ENCODE measurements at places on chromosomes 5 and 9.

DNA sequence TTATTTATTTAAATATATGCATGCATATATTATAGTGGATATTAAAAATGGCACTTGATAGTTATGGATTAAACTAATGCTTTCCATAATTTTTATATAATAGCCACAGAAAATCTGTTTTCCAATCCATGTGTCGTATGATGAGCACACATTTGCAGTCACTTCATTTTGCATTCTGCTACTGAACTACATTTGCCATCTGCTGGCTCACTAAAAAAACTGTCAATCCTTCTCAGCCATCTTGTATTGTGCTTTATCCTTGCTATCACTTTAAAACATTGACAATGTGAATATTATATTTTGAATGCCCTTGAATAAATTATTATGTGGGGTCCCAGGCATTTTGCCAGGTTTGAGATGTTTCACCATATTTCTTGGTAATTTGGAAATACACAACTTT is 586.6 kb downstream of the DNAH5 start:
- DNase-seq = no peak

DNA sequence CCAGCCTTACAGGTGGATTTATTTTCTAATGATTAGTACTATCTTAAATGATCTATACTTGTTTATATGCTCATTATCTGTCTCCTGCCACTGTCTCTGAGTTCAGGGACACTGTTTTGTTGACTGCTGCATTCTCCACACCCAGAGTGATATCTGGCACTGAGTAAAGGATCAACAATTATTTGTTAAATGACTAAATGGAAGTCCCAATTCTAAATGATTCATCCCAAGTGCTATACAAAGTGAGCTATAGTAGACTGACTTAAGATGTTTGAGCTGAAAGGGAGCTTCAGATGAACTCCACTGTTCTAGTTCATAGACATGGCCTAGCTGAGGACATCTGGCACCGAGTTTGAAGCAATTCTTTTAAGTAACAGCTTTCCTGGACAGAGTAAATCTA is 40.5 kb downstream of the ITGA2 start:
- DNase-seq = no peak

DNA sequence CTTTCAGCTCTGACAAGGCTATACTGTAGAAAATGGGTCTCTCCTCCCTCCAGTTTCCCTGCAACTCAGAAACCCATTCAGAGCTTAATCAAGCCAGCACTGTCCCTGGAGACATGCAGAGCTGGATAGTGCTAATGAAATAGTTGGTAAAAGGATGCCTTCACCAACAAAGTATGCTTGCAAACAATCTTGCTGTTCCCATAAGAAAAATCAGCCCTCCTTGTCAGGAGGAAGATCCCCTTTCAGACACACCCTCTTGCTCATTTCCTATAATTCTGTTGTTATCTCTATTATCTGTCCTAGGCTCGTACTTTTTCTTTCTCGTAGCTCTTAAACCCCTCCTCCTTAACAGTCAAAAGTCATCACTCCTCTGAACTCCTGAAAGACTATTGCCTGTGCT is 9.9 kb upstream of the OSMR start:
- no peak for DNase-seq

DNA sequence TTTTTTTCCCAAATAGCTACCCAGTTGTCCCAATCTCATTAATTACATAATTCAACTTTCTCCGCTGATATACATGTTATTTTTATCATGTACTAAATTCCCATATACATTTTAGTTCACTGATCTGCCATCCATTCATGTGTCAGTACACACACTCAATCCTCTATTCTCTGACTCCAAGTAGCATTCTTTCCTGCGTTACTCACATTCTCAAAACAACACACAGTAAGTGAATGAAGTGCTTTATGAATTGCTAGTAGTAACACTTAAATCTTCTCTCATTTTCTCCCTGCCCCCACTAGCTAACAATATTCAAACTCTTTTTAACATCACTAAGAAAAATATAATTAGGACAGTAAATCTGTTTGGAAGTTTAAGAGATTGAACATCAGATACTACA is 8.9 kb downstream of the ZNF366 start:
- DNase-seq = no peak

- no peak for DNase-seq
Measured at GRCh38 chr9:109797509-109797908, 17.5 kb downstream of the PALM2AKAP2 start.

- DNase-seq = no peak
Measured at GRCh38 chr5:53403758-53404157, 76.7 kb upstream of the FST start.

GRCh38 chr5:68384936-68385594 is 169.5 kb downstream of the PIK3R1 start:
- no peak for DNase-seq

DNA sequence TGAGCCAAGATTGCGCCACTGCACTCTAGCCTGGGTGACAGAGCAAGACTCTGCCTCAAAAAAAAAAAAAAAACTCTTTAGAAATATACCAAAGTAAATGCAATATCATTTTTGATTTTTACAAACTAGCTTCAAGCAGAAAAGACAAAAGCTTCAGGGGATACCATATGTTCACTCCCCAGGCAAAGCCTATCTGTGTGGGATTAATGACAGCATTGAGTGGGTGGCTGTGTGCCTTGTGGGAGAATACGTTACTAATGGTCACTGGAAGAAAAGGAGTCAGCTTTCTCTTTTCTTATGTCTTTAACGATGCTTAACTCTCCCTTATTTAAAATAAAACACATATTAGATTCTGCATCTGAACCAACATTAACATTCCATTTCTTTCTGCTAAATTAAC is 1.9 kb downstream of the PCA3 start:
- no peak for DNase-seq

- DNase-seq = no peak
Measured at GRCh38 chr5:142322747-142323479, 1.9 kb downstream of the SPRY4 start.

DNA sequence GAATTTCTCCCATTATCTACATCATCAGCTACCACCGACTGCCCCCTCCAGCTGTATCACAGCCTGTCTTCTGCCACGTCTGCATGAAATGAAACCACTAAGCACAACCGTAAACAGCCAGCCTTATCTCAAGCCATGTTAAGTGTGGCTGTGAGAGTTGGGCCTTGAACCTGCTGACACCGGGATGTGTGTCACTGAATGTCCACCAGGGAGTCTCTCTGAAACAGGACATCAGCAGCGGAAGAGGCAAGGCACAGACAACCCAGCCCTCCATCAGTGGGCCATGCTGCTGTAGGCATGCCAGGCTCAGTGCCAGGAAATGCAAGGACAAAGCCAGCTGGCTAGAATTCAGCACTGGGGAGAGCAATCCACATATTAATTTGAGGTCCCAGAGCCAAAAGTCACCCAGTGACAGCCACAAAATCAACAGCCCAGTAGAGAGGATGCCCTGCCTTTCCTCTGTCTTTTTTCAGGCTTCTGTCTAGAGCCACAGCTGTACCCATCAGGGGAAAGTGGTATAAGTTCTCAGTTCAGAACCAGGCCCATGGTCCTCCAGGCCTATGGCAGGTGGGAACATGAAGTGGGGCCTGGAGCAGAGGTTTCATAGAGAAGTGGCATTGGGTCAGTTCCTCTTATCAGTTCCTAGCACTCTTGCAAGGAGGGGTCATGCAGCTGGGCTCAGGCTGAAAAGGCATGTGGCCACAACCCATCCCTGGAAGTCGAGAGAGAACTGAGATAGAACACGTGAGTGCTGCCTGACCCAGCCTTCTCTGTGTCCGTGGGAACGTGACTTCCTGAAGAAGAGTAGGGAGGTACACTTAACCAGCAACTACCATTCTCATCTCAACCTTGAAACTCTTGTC is 199.4 kb downstream of the ESM1 start:
- no peak for DNase-seq

DNA sequence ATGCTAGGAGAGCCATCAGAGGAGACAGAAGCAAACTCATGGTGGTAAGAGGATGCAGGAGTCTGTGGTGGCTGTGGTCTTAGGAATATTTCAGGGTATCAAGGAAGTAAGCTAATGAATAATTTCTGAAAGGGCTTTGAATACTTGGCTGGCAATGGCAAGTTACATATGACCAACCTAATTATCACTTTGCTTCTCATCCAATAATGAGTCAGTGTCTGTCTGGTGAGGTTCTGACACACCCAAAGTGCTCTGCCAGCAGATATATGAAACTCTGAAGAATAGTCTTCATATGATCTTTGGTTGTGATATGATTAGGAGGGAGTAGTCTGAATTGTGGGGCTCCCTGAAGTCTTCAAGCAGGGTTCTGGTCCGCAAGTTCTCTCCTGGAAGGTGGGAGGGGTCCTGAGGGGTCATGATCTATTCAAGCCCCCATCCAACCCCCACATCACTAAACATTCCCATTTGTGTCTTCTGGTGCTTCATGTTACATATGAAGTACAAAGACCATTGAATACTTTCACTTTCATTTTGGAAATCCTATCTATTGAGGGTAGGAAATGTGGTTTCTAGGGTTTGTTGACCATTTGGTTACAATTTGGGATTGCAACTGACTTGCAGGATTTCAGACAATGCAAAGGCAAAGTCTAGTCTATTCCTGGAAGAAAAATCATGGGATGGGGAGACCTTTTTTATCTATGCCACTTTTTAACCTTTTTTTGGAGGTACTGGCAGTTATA is 199.9 kb upstream of the CDKN2B start:
- DNase-seq = no peak

DNA sequence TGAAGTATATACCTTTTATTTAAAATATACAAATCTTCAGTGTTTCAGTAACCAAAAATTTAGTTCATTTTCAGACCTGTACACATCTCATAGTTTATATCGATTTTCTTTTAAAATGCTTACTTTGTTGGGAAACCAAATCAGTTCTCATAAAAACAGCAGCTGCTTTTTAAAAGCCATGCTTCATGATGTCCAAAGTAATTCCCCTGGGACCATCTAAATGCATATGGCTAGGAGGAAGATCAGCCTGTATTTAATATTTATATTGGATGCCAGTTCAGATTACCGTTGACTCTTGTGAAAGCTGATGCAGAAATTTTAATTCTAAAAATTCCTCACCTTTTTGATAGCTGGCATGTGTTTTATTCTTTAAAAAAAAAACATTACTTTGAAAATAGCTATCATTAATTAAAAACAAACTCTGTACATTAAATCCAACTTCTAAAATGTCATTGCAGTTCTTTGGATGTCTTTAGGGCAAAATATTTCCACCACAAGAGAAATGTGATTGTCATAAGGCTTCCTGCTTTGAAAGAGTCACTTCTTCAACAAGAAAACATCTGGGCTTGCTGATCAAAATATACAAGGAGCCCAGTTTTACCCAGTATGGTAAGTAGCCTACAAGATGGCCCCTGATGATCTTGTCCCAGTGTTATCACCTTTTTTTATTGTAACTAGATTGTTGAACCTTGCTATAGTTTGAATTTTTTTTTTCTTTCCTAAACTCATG is 1242.9 kb upstream of the CDH6 start:
- no peak for DNase-seq

- DNase-seq = no peak
Measured at GRCh38 chr5:174065528-174066197, 20.2 kb downstream of the NSG2 start.

- DNase-seq = no peak
Measured at GRCh38 chr5:158410976-158411375, 552.0 kb upstream of the CLINT1 start.

DNA sequence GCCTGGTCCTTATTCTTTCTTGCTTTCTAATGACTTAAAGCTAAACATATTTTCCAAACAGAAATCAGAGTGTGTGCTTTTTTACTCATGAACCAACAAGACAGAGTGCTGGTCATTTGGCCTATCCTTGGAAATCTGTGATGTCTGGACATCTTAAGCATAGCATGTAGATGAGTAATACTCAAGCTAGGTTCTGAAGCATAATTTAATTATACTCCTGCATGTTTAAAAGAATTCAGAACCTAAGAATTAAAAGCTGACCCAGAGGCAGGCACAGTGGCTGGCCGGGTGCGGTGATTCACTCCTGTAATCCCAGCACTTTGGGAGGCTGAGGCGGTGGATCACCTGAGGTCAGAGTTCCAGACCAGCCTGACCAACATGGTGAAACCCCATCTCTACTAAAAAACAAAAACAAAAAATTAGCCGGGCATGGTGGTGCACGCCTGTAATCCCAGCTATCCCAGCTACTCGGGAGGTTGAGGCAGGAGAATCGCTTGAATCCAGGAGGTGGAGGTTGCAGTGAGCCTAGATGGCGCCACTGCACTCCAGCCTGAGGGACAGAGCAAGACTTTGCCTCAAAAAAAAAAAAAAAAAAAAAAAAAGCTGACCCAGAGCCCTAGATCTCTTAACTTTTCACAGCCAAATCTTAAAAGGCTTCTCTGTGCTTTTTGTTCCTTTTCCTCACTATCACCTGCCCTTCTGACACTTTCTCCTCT is 16.2 kb upstream of the TJP2 start:
- DNase-seq = no peak

DNA sequence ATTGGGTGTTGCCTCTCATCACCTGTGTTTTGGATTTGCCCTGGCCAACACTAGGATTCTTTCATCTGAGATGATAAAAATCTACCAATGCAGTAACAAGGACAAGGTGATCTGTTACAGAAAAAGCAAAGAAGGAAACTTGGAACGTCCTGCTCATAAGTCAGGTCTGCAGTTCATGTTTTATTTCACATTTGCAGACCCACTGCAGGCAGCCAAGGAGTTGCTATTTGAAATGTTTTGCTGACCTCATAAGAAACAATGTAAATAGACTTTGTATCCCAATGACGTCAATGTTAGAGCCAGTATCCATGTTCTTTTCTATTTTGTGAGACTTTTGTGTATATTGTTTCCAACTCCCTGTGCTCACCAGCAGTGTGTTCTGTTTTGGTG is 312.9 kb downstream of the DEPDC1B start:
- DNase-seq = no peak

DNA sequence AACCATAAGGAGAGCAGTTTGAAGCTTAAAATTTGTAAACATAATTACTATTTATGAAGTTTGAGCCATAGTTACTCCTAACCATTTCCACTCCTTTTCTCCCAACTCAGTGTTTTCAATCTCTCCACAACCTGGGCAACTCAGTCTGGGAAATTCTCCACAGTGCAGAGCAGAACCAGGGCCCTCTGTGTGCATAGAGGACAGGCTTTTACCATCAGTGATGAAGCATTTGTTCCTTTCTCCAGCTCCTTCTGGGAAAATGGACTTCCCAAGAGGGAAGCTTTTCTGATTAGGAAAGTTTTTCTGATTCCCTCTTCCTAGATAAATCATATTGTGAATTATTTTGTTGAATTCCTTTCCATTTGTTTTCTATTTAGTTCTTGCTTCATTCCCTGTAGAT is 132.3 kb upstream of the MPDZ start:
- no peak for DNase-seq

DNA sequence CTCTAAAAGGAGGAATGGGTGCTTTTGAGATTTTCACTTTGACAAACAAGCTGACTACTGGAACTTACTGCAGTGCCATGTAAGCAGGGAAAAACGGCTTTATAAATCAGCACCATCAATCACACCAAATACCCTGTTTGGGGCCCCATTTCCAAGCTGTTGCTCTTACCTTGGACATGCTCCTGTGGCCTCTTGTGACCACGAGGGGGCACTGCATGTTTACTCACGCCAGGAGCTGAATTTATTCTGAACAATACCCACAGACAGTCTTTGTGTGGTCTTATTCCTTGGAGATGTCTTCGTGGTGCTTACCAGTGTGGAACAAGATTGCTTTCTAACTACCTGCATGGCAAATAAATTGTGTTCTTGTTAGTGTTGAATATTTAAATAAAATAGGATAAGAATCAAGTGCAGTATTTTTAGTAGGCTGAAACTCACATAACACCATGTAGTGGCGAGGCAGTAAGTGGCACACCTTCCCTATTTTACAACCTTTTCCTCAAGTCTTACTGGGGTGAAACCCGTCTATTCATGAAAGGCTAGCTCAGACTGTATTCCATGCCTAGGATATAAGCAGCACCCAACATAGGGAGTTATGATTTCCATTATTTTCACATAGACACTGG is 155.5 kb upstream of the NMUR2 start:
- DNase-seq = no peak
